ENCODE measurements at places on chromosomes 5 and 9.

DNA sequence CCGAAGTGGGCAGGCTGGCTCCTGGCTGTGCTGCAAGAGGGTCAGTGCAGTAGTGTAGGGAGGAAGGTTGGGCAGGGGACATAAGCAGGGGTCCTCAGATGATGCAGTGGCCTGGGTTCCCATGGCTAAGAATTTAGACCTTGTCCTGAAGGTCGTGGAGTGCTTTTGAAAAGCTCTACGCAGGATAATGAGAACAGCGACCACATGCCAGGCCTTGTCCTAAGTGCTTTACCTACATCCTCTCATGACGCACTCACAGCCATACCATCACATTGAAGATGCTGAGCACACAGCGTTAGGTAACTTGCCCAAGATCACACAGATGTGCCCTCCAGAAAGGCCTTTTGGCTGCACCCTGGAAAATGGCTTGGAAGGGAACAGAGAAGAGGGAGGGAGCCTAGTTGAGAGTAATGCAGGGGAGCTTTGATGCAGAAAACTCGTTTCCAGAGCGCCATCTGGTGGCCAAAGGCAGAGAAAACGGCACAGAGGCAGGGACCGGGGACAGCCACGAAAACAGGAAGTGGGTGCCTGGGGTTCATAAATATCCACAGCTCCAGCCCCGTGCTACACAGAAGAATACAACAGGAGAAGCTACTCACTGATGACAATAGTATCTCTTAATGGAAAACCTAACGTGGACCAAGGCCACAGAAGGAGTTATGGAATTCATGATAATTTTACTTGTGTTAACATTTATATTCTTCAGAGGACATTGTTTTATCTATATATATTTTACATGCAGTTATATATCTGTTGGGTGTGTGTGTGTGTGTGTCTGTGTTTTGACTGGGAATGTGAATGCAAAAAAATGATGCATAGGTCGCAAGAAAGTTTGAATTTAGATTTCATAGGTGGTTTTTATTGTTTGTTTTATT, 2.7 kb upstream of the PCDH12 start:
- peak; percentile 89 for DNase-seq

DNA sequence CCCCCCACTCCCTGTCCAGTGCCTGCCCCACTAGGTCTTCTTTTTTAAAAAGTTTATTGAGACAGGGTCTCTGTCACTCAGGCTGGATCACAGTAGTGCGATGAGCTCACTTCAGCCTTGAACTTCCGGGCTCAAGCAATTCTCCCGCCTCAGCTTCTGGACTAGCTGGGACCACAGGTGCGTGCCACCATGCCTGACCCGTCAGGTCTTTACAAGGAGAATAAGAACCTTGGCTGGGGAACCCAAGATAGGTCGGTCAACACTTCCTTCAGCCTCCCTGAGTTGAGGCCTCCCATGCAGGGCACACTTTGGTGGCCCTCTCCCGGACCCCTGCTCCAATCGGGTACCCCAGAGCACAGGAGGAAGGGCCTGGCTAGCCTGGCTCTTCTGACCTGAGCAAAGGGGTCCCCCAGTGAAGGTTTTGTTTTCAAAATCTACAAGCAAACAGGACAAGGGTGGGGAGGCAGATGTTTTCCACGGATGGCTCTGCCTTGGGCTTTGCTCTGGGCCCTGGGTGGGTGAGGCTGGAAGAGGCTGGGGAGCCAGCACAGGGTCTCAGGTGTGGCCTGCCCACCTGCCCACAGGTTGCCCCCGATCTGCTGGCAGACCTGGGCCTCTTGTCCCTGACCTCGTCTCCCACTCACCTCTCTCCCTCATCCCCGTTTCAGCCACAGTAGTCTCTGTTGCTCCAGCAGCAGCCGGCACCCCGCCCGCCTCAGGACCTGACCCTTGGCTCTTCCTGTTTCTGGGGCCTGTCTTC, 108.7 kb upstream of the PHYKPL start:
- DNase-seq = no peak

DNA sequence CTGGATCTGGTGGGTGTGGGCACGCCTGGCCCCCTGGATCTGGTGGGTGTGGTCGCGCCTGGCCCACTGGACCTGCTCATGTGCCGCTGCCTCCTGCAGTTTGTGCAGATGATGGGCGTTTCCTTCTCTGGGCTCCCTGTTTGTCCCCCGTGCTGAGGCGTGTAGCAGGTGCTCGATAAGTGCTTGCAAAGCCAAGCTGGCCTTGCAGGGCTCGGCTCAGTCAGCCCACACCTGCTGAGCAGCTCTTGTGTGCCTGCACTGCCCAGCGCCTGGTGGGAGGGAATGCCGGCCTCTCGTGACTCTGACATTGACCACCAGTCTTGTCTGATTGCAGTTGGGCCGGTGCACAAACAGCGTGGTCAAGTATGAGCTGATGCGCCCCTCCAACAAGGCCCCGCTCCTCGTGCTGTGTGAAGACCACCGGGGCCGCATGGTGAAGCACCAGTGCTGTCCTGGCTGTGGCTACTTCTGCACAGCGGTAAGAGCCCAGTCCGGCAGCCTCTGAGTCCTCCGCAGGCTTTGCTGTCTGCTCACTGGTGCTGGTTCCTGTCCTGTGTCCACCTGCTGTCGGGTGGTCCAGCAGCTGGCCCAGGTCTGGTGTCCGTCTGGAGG, 102.7 kb upstream of the CACNA1B start:
- DNase-seq = no peak

DNA sequence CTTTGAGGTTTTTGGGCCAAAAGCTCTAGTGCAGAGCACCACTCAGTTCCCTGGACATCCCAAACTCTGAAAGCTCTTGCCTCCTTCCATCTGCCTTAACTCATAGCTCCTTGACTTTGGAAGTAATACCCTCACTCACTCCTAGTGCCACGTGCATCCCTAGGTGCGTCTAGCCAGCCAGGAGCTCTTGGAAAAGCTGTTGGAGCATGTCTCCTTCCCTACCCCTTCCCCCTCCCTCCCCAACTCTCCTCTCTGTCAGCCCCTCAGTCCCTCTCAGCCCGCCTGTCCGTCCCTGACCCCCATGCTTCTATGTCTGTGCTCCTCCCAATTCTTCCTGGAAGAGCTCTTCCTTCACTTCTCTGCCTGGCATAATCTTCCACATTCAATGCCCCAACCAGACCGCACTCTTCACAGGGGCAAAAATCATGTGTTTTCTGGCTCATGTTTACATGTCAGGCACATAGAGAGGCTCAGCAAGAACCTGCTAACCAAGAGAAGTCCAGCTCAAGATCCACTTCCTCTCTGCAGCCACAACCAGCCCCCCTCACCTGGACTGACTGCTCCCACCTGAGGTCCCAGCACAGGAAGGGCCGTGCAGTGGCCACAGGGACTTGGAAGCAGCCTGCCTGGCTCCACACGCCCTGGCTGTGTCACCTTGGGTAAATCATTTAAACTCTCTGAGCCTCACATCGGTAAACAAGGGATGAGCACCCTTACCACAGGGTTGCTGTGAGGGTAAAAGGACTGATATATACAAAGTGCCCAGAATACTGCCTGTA, 58.4 kb downstream of the WHRN start:
- no peak for DNase-seq

GRCh38 chr5:55360190-55360589, 52.4 kb downstream of the MTREX start:
- DNase-seq = no peak

DNA sequence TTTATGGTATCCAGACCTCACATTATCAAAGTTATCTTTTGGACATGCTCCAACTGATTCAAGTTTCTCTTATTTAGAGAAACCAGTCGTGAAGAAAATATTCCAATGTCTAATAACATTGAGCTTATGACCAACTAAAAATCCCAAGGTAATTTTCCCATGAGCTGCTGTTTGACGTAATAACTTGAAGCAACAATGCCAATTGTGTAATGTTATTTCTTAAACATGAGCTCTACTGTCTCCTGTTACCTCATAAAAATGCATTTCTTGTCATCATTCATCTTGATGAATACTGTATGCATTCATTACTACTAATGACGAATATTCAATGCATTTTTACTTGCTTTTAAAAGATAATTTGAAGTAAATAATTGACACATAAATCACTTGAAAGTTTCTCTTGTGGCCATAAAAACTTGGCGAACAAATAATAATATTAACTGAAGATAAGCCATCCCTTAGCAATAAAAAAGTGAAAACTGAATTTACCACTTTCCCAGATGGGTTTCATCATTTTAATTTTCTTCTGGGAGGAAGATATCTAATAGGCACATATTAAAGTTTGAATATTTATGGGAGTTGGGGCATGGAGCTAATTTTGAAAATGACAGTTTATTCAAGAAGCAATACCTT, 424 bp upstream of the MARCOL start:
- DNase-seq = no peak

DNA sequence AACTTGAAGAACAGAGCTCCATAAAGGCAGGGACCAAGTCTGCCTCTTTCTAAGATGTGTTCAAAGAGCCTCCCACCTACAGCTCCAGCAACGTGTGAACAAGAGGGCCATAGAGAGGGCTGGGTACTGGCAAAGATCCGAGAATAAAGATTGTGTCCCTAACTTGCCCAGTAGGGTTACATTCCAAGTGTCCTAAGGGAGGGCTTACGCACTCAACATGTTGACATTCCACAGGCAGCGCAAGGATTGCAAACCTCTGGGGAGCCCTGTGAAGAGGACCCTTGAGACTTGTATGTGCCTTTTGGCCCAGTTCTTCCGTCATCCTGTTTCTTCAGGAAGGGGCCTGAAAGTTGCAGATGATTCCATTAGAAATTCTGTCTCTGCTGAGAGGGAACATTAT, 48.2 kb upstream of the ENTREP1 start:
- no peak for DNase-seq

GRCh38 chr9:5857928-5858327, 25.0 kb upstream of the ERMP1 start:
- DNase-seq = no peak

- DNase-seq = no peak
Measured at GRCh38 chr5:177302354-177303110, 987 bp downstream of the RAB24 start.

DNA sequence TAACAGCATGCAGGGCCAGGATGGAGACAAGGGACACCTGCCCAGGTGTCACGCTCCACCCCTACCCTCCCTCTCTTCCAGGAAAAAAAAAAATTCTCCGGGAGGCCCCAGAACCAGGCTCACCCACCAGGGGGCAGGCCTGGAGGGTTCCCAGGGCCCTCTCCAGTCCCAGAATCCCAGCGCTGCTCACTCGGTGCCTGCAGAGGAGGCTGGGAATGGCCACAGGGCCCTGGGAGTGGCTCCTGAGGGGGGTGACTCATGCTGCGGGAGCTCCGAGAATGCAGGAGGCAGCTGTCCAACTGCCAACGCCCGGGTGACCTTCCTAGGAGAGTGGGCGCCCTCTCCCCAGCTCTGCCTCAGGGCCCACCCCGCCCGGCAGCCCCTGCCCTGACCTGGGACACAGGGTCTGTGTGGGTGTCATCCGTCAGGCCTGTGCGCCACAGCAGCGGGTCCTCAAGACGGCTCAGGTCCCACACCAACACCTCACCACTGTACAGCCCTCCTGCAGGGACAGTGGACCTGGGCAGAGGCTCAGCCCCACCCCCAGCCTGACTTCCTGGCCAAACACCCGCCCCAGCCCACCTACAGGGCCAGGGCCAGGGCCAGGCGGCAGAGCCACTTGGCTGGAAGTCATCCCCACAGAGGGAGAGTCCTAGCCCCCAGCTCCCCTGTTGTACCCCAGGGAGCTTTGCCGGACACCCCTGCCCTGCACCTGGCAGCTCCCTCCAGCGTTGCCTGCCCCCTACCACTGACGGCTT, 21.2 kb downstream of the DYNC2I2 start:
- peak; percentile 92 for DNase-seq

- no peak for DNase-seq
Measured at GRCh38 chr9:134704498-134704897, 62.9 kb downstream of the COL5A1 start.

- DNase-seq = no peak
Measured at GRCh38 chr5:80151890-80152289, 104.0 kb downstream of the SERINC5 start.

DNA sequence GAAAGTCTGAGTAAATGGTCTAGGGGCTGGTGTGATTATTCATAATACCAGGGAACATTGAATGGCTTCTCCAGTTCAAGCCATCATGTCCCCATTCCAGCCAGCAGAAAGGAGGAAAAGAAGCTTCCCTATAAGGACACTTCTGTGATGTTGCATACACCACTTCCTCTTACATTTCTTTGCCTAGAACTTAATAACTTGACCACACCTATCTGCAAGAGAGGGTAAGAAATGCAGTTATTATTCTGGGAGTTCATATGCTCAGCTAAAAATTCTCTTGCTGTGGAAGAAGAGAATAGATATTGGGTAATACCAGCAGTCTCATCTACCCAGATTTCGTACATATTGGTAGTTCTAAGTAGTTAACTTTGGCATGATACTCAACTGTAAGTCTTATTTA, 166.1 kb downstream of the SLC28A3 start:
- no peak for DNase-seq

DNA sequence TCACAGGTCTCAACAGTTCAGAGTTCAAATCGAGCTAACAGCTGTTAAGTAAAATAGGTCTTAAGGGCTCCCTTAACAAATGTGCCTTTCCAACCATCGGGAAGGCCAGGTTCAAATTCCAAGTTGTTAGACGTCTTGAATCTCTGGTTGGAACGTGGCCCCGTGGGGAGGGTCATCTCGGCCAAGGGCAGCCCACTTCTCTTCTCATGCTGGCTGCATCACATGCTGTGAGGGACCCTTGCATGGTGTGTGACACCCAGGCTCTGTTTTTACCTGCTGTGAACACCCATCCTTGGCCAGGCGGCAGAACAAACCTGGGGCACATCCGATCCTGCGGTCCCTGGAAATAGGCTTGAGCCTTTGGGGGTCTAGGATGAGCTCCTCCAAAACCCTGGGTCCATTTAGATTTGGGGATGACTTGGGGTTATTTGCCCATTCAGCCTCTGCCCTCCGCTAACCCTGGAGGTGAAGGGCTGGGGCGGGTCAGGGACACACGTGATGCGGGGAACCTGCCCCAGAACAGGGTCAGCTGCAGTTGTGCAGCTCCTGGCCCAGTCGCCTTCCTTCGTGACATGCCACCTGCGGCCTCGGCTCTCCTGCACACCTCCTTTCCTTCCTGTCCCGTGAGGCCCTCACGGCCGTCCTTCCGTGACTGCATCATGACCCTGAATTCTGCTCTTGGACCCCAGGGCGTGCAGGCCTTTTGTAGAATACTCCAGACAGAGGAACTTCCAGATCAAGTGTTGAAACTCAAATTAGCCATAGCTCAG, 45.9 kb downstream of the BOD1 start:
- no peak for DNase-seq

GRCh38 chr5:15236911-15237508, 263.0 kb upstream of the FBXL7 start:
- no peak for DNase-seq

GRCh38 chr5:96734871-96735325, 72.7 kb downstream of the CAST start:
- DNase-seq = no peak

GRCh38 chr5:126446498-126447224, 23.5 kb downstream of the GRAMD2B start:
- no peak for DNase-seq

Measured in mucosa of descending colon (tissue), 3 donors.